ENCODE measurements at places on chromosomes 7 and 10.
A peak's percentile ranks its signal among the peaks of the same experiment; 100 is the strongest.

DNA sequence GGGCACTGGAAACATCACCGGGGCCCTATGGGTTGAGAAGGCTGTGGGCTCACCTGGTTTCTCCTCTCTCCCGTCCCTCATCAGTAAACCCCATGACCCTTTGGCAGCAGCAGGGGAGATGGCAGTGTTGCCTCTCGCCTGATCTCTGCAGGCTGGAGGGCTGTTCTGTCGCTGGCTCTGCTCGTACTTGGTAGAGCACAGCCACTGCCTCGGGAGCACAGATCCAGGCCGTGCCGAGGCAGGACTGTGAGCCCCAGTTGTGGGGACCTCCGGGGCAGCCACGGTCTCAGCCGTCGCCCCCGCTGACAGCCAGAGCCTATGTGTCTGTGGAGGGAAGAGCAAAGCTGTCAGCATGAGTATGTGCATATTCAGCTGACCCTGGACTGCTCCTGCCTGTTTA, 94.9 kb downstream of the PTPRE start:
- DNase-seq: no peak

DNA sequence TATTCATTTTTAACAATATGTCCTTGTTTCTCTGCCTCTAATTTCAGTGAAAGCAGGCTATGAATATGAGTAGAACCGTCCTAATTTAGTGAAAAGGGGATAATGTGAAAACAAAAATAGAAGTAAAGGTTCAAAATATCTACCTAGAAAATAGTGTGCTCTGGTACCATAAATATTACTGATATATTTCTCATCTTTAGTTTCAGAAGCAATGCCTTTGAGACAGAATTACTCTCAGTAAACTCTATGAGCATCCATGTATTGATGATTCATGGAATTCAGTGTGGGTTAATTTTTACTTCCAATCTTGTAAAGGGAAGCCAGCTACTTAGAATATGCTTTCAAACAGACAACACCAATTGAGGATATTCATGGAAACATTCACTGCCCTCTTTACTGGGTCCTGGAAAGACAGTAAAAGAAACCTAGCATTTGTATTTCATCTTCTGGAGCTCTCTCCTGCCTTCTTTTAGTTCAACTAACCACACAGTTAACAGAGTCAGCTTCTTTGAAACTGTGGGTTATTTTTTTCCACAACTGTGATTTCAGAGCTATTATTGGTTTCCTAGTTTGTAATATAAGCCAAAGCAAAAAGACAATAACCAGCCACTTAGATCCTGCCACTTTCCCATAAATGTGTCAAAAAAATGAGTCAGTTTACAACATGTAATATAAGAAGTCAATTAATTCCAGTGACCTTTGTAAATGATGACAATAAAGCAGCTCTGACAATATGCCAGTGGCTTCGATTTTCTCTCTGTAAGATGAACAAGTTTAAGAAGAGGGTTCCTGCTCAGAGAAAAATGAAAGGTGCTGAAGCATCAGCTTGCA, 1.7 kb downstream of the LRRN3 start:
- no peak for DNase-seq

DNA sequence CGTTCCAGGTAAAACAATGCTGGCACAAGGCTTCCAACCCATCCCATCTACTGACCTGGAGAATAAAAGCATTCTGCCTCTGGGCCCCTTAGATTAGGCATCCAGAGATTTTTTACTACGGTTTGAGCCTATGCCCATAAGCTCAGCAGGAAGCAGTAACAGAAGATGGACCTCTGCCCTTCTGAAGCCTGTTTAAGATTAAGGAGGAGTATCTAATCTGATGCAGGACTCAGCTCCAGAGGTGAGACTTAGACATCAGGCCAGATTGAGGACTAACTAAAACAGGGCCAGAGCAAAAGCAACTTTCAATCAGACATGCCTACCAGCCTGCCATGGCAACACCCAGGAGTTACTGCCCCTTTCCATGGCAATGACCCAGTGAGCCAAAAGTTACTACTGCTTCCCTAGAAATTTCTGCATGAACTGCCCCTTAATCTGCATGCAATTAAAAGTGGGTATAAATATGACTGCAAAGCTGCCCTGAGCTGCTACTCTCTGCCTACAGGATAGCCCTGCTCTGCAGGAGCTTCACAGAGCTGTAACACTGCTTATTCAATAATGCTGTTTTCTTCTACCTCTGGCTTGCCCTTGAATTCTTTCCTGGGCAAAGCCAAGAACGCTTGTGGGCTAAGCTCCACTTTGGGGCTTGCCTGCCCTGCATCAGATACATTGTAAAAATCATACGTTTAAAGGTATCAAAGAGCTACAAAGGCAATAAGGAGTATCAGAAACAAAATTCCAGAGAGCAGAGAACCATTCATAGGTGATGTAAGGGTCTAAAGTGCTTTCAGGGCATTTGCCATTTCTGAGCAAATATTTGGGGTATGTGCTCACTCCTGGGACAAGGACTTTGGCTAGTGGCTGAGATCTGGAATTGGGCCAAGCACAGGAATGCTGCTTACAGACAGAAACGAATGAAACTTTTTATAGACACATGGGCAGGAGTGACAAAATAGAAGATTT, 25.0 kb upstream of the CNNM1 start:
- no peak for DNase-seq

DNA sequence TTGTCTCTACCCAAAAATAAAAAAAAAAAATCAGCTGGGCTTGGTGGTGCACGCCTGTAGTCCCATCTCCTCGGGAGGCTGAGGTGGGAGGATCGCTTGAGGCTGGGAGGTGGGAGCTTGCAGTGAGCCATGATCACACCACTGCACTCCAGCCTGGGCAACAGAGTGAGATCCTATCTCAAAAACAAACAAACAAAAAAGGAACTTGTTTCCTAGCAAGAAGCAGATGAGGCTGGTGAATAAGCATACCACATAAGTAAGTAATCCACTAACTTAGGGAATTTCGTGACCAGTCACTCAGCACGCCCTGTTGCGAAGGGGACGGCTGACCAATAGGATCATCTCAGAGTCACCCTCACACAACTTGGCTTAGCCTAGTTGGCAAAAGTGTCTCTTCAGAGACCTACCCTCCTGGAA, 64.6 kb downstream of the CUX1 start:
- DNase-seq: peak; percentile 77

GRCh38 chr7:149621776-149622175, 124.2 kb upstream of the ZNF746 start:
- DNase-seq: no peak

- DNase-seq: no peak
Measured at GRCh38 chr7:103297837-103298179, 573 bp downstream of the PMPCB start.

GRCh38 chr10:26335574-26336093, 102.5 kb upstream of the APBB1IP start:
- DNase-seq: no peak

GRCh38 chr7:28208506-28208905, 27.9 kb upstream of the JAZF1 start:
- no peak for DNase-seq

GRCh38 chr10:113047605-113047962, 97.5 kb downstream of the TCF7L2 start:
- no peak for DNase-seq

GRCh38 chr10:34104829-34105572, 710.1 kb downstream of the PARD3 start:
- DNase-seq: no peak

- no peak for DNase-seq
Measured at GRCh38 chr10:15858861-15859281, 1.4 kb downstream of the MINDY3 start.

GRCh38 chr10:76869931-76870330, 767.7 kb downstream of the KCNMA1 start:
- DNase-seq: no peak
